Endothelial cell of umbilical vein (primary cell): ENCODE measurements at places on chromosomes 16 and 17. TPM values are rescaled to one million over a fixed set of nuclear protein-coding genes. Genes with fewer than 3 reads are reported as not detected.

- H3K27ac ChIP-seq, result no peak overlapping the region
- DNase-seq, result no peak
- H3K36me3 ChIP-seq, result no peaks in the 10 kb centered on the region
- H3K27me3 ChIP-seq, result no peaks in the 10 kb centered on the region
Measured at GRCh38 chr16:17368951-17369350, 101.8 kb downstream of the XYLT1 start.

GRCh38 chr16:79483336-79483735 lies 117.2 kb downstream of the MAF start:
- no peak overlapping the region for H3K27ac ChIP-seq
- H3K27me3 ChIP-seq, result no peaks in the 10 kb centered on the region
- no peak for DNase-seq
- no peaks in the 10 kb centered on the region for H3K36me3 ChIP-seq

The PRDM7 gene
- not detected in 2 replicates for total RNA-seq

The SOX9 gene
- total RNA-seq, result not detected in 2 replicates
